Kidney (tissue), 22 donors: ENCODE measurements at places on chromosomes 6 and 20. TPM values are rescaled to one million over a fixed set of nuclear protein-coding genes. Genes with fewer than 3 reads are reported as not detected.
A peak's percentile ranks its signal among the peaks of the same experiment; 100 is the strongest.

DNA sequence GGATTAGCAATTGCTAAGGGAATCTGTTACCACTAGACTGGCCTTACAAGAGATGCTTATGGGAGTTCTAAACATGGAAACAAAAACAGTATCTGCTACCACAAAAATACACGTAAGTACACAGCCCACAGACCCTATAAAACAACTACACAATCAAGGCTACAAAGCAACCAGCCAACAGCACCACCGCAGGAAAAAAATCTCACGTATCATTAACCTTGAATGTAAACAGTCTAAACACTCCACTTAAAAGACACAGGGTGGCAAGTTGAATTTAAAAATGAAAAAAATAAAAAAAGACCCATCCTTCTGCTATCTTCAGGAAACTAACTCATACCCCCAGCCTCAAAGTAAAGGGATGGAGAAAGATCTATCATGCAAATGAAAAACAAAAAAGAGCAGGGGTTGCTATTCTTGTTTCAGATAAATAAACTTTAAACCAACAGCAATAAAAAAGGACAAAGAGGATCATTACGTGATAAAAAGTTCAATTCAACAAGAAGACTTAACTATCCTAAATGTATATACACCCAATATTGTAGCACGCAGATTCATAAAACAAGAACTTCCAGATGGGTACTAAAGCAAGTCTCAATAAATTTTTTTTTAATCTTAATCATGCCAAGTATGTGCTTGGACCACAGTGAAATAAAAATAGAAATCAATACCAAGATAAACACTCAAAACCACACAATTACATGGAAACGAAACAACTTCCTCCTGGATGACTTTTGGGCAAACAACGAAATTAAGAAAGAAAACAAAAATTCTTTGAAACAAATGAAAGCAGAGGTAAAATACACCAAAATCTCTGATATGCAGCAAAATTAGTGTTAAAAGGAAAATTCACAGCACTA, 52.3 kb downstream of the RNGTT start:
- no peak for DNase-seq

DNA sequence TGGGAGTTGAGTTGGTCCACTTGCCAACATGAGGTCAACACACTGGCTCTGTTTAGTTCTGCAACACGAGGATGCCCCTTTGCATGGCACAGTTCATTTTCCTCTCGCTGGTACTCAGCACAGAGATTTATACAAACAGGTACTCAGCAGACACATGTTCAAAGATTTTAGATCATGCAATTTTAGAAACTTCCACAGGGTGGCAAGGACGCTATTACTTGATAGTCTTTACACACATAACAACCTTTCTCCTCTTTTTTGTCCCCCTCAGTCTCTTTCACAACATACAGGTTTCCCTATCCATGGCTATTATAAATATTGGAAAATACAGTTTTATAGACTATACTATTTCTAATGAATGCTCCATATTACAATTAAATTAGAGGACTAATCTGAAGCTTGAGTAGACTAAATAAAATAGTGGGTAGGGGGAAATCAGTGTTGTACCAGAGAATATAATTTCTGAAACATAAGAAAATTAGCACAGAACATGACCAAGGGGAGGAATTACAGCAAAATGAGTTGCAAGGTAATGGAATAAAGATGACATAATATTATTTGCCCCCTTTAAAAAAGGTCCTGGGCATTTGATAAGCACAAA, 331.8 kb upstream of the BTBD3 start:
- DNase-seq = no peak

GRCh38 chr6:134835993-134836392, 113.9 kb downstream of the ALDH8A1 start:
- DNase-seq = no peak

- peak; percentile 65 for DNase-seq
These were observed 251.1 kb upstream of the TBX18 start for GRCh38 chr6:85015396-85015990.

GRCh38 chr6:28747083-28747630, 176.6 kb downstream of the TRIM27 start:
- no peak for DNase-seq

- DNase-seq = no peak
These were observed 167.9 kb downstream of the NRN1 start for GRCh38 chr6:5838656-5839396.

GRCh38 chr6:108287373-108287772, 7.5 kb upstream of the AFG1L start:
- DNase-seq = no peak

GRCh38 chr6:80280262-80281010, 174.0 kb downstream of the BCKDHB start:
- DNase-seq = no peak

The TBC1D32 gene
- polyA plus RNA-seq = 1.9 TPM

The IL17F gene
- not detected for polyA plus RNA-seq

DNA sequence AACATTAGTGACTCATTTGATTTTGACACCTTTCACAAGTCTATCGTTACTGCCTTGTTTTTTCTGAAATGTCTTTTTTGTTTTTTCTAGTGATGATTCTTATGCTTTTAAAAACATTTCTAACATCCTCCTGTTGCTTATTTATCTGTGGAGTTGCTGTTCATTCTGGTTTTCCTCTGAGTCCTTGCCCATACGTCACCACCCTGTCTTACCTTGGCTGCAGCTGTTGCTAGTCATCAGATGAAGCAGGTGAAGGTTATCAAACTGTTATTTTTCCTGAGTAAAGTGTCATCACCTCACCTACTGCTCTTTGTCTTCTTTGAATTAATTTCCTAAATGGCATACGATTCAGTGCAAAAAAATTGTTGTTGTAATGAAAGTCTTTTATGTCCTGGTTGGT, 376.6 kb downstream of the GRIK2 start:
- no peak for DNase-seq

The UBE2C gene
- polyA plus RNA-seq = 2.0 TPM

- no peak for DNase-seq
These were observed 38.4 kb downstream of the HS3ST5 start for GRCh38 chr6:114304304-114304887.

The LPA gene
- polyA plus RNA-seq = not detected

The CNPY3 gene
- 40.1 TPM for polyA plus RNA-seq

DNA sequence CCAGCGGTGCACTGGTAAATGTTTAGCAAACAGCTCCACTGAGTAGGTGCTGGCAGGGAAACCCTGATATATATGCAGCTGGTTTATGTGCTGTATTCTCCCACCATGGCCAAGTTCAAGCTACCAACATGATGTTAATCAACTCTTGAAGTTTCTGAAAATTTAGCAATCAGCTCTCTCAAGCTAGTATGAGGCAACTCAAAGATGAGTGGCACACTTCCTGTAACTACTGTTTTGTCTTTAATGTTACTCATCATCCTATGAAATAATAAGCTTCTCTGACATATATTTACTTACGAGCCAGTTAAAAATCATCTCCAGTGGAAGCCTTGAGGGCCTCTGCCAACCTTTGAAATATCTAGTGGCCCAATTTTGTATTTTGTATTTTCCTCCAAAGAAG, 54.7 kb downstream of the TRMT6 start:
- no peak for DNase-seq

GRCh38 chr6:54618572-54618971, 228.0 kb upstream of the FAM83B start:
- DNase-seq = no peak

- DNase-seq = peak; percentile 43
These were observed 24.9 kb upstream of the MAP3K7 start for GRCh38 chr6:90611543-90612312.

- DNase-seq = no peak
These were observed 28.9 kb downstream of the KIAA1755 start for GRCh38 chr20:38231531-38232121.

The SPDEF gene
- not detected for polyA plus RNA-seq

The KIF25 gene
- not detected for polyA plus RNA-seq

DNA sequence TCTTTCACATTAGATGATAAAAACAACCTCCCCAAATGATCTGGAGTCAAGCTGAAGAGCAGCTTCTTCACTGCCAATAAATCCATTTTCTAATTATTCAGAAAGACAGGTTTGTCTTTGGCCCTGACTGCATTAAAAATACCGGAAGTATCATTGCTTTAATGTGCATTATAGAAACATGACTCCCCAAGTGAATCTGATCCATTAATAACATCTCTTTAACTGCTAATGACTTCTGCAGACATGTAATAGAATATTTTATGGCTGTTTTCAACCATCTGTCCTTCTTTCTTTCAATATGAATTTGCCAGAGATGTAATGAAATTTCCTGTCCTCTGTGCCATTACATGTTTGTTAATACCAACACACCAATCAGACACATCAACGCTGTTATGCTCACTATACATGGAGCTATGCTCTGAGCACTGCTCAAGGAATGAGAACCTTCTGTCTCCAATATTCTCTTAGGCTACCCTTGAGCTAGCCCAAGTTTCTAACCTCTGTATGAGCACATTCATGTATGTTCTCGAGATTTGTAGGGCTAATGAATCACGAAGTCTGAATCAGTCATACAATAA, 87.8 kb downstream of the LYRM4 start:
- DNase-seq = no peak

The C20orf202 gene
- polyA plus RNA-seq = 0.73 TPM

The HLA-DRA gene
- 489 TPM for polyA plus RNA-seq

- DNase-seq = peak; percentile 81
These were observed 586 bp downstream of the ZNF512B start for GRCh38 chr20:63968928-63969760.
